ENCODE measurements at places on chromosomes 5 and 9.

- no peak for DNase-seq
These were observed 11.0 kb downstream of the SNAPC3 start for GRCh38 chr9:15433661-15434060.

- DNase-seq: peak; percentile 68
These were observed 205.6 kb downstream of the GADD45G start for GRCh38 chr9:89810431-89810830.

DNA sequence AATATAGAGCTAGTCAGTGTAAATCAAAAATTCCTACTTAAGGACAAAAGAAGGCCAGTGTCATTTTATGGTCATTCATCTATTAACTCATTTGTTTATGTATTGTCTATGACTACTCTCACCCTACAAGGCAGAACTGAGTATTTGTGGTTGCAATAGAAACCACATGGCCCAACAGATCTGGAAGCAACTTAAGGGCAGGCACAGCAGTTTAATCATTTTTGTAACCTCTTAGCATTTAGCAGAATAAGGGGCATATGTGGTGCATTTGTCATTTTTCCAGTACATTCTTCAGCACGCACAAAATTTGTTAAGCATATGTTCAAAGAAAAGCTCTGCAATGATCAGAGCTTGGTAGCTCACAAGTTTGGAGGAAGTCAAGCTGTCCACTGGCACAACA lies 1.1 kb downstream of the FKBP15 start:
- peak; percentile 37 for DNase-seq

GRCh38 chr5:33936004-33936380 lies 194 bp upstream of the RXFP3 start:
- peak; percentile 46 for DNase-seq

DNA sequence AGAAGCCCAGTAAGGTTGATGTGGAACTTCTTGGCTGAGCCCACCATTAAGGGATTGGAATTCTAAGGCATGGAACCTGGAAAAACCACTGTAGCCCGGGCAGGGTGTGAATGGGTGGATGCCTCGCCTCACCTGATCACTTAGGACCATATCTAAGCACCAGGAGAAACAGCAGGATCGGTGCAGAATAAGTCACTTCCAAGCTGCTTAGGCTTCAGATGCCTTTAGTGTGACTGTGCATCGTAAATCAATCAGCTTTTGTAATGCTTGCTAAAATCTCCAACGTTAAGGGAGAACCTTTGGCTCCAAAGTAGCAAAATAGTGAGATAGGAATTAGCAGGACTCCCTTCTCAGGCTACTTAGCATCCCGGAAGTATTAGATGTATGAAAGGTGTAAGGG lies 103.9 kb upstream of the MEGF10 start:
- no peak for DNase-seq

- DNase-seq: no peak
These were observed 46.7 kb upstream of the TMC1 start for GRCh38 chr9:72474676-72475075.
